ENCODE measurements at places on chromosomes 5 and 9. TPM values are rescaled to one million over a fixed set of nuclear protein-coding genes. Genes with fewer than 3 reads are reported as not detected.
A peak's percentile ranks its signal among the peaks of the same experiment; 100 is the strongest.

DNA sequence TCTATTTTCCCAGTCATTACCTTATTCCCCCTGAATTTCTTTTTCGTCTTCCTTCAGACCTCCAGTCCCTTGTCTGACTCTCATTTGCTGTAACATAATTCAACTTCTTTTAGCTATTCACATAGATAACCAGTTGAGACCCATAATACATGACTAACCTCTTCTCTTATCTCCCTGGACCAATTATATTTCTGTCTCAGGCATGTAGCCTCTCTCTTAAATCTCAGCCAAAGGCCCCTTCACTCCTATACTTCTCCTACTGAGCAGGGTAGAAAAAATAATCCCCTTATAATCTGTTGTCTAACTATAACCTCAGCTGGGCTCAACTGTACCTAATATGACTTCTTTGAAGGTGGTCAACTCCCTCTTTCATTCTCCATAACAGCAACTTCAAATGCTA is 20.9 kb downstream of the RANBP6 start:
- H3K27ac ChIP-seq: no peak overlapping the region
- H3K4me1 ChIP-seq: peaks cover 4% of the 10 kb centered on the region
- DNase-seq: no peak
- H3K4me3 ChIP-seq: no peak overlapping the region
- H3K27me3 ChIP-seq: no peaks in the 10 kb centered on the region

DNA sequence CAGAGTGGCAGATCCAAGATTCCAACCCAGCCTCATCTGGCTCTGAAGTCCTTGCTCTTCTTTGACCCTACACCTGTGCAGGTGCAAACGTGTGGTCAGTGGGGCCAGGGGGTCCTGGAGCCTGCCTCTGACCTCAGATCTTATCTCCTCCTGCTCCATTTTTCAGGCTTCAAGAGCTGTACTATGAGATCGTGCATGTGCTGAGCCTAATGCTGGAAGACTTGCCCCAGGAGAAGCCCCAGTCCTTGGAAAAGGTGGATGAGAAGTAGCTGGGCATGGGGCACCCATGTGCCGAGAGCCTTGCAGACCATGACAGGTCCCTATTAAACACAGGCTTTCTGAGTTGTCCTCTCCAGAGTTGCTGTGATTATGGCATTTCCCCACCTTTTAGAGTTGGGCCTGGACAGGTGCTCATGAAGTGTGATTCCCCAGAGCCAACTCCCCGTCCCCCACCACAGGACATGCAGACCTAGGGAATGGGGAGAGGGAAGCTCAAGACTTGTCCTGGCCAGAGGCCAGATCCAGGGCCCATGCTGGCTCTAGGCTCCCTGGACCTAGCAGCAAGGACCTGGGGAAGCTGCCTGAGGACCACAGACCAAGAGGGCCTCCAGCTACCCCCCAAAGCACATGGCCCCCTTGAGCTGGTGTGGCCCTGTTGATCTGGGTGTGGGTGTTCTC is 22.5 kb downstream of the PITX1 start:
- H3K4me1 ChIP-seq: no peaks in the 10 kb centered on the region
- H3K27me3 ChIP-seq: no peaks in the 10 kb centered on the region
- no peak overlapping the region for H3K4me3 ChIP-seq
- H3K36me3 ChIP-seq: no peaks in the 10 kb centered on the region
- H3K27ac ChIP-seq: no peak overlapping the region

Gene ARSB
- 4.8 TPM for total RNA-seq

Gene SLC36A2
- total RNA-seq: not detected

DNA sequence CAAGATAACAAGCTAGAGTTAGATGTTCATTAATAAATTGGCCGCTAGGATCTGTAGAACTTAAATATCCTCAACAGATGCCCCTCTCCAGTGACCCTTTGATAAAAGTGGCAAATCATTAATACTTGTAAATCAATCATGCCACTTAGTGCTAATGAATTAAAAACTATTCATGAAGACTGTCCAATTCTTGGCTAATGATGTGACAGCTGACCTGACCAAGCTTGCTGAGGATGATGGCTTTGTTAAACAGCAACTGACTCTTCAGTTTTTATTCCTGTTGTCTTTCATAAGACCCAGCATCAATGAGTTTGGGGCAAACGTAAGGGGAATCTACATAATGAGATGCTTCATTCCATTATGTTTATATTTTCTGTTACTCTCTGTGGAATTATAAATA is 396.8 kb upstream of the NMUR2 start:
- H3K4me3 ChIP-seq: no peak overlapping the region
- no peaks in the 10 kb centered on the region for H3K36me3 ChIP-seq
- H3K27me3 ChIP-seq: no peaks in the 10 kb centered on the region
- DNase-seq: no peak

- no peaks in the 10 kb centered on the region for H3K4me1 ChIP-seq
- no peak for DNase-seq
- H3K27me3 ChIP-seq: no peaks in the 10 kb centered on the region
- no peak overlapping the region for H3K27ac ChIP-seq
These were observed 509.1 kb downstream of the DTWD2 start for GRCh38 chr5:118479285-118479684.

DNA sequence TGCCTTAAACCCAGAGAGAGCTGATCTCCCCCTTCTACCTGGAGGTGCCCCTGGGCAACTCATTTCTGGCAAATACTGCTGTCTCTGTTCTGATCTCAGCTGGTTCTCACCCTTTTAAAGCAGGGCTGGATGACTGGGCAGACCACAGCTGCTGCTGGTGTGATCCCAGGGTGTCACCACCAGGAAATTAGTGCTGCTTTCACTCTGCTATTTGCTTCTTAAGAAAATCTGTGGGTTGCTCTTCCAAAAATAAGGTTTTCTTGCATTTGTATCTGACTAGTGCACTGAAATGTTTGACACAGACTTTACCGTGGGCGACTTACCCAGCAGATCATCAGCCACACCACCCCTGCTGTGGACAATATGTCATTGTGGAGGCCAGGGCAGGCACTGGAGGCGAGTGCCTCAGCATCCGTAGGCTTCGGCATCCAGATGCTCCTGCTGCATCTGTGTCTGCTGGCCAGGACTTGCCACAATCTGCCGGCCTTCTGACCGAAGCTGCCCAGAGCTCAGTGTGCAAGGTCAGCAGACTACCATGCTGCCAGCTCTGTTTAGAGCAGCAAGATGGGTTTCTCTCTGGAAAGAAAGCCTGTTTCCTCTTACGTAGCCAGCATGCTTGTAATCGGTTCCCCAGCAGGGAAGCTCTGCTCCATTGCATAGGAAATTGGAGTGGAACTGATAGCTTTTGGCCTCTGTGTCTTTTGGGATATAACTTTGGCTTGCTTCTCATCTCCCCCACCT is 13.6 kb downstream of the ARHGAP26 start:
- no peak overlapping the region for H3K27ac ChIP-seq
- H3K4me1 ChIP-seq: peaks cover 27% of the 10 kb centered on the region
- no peak for DNase-seq
- H3K4me3 ChIP-seq: peak overlapping the region; percentile 43
- no peaks in the 10 kb centered on the region for H3K27me3 ChIP-seq

Gene GKAP1
- 14.6 TPM for total RNA-seq

DNA sequence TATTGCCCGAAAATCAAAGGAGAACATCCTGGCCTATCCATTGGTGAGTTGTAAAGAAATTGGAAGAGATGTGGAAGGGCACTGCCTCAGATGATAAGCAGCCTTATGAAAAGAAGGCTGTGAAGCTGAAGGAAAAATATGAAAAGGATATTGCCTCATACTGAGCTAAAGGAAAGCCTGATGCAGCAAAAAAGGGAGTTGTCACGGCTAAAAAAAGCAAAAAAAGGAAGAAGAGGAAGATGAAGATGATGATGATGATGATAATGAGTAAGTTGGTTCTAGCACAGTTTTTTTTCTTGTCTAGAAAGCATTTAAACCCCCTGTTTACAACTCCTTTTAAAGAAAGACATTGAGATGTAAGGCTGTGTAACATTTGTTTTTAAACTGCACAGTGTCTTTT is 59.8 kb upstream of the ZBED3 start:
- no peak for DNase-seq
- H3K27me3 ChIP-seq: no peaks in the 10 kb centered on the region

Gene TRIM7
- total RNA-seq: 2.8 TPM
